Lower lobe of right lung (tissue), 2 donors: ENCODE measurements at places on chromosomes 1 and 21. TPM values are rescaled to one million over a fixed set of nuclear protein-coding genes. Genes with fewer than 3 reads are reported as not detected.

The CACNA1S gene
- 0.06 TPM for total RNA-seq

- DNase-seq = no peak
These were observed 39.5 kb upstream of the TNFRSF1B start for GRCh38 chr1:12127206-12127810.

GRCh38 chr21:46375560-46376230, 51.7 kb downstream of the PCNT start:
- DNase-seq = no peak

- DNase-seq = no peak
These were observed 572 bp upstream of the SRSF10 start for GRCh38 chr1:23980728-23981070.

- DNase-seq = no peak
These were observed 49.6 kb downstream of the ZFYVE9 start for GRCh38 chr1:52191395-52191965.
